ENCODE measurements at places on chromosomes 1 and 21.
A peak's percentile ranks its signal among the peaks of the same experiment; 100 is the strongest.

DNA sequence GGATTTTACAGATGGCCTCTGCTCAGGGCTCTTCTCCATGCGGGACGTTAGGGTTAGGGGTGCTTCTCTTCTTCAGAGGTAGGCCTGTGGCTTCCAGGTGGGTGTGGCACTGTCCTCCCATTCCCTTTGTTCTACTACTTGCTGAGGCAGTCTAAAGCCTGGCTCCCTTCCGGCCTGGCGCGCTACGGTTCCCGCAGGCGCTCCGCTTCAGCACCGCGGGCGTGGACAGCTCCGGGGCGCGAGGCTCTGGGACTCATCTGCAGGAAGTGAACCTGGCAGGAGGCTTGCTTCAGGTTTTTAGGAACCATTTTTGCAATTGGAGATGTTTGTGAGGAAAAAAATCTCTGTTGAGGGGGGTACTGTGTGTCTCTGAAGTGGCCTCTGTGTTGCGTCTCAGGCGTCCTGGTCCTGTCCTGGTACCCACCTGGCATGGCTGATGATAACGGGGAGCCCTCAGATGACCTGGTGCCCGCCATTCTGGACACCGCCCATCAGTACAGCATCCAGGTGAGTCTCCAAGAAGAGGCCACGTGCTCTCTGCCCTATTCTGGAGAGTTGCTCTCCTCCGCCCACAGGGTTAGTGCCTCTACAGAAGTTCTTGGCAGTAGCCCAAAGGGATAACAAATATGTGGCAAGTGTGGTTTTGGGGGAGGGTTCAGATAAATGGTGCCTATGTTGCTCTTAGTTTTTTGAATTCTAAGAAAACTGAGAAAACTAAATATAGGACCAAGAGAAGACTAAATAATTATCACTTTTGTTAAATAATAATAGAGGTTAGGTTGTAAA lies 1.9 kb downstream of the MANEAL start:
- H3K4me3 ChIP-seq: peak overlapping the region; percentile 72
- H3K27ac ChIP-seq: no peak overlapping the region
- H3K27me3 ChIP-seq: peaks cover 15% of the 10 kb centered on the region
- peaks cover 23% of the 10 kb centered on the region for H3K4me1 ChIP-seq
- no peaks in the 10 kb centered on the region for H3K36me3 ChIP-seq

DNA sequence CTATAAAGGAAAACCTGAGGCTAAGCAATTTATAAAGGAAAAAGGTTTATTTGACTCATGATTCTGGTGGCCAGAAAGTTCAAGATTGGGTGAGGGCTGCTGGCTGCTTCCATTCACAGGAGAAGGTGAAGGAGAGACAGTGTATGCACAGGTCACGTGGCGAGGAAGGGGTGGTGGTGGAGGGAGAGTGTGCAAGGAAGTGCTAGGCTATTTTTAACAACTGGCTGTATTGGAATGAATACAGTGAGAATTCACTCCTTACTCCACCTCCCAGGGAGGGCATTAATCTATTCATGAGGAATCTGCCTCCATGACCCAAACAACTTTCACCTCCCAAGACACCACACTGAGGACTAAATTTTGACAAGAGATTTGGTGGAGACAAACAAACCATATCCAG lies 51.0 kb downstream of the SYDE2 start:
- H3K4me3 ChIP-seq: no peak overlapping the region
- no peak for DNase-seq
- H3K4me1 ChIP-seq: peaks cover 36% of the 10 kb centered on the region

GRCh38 chr1:47709872-47710231 lies 272.0 kb downstream of the FOXD2 start:
- no peak for DNase-seq
- peaks cover 100% of the 10 kb centered on the region for H3K27me3 ChIP-seq
- peaks cover 30% of the 10 kb centered on the region for H3K4me1 ChIP-seq
- peak overlapping the region; percentile 64 for H3K4me3 ChIP-seq

DNA sequence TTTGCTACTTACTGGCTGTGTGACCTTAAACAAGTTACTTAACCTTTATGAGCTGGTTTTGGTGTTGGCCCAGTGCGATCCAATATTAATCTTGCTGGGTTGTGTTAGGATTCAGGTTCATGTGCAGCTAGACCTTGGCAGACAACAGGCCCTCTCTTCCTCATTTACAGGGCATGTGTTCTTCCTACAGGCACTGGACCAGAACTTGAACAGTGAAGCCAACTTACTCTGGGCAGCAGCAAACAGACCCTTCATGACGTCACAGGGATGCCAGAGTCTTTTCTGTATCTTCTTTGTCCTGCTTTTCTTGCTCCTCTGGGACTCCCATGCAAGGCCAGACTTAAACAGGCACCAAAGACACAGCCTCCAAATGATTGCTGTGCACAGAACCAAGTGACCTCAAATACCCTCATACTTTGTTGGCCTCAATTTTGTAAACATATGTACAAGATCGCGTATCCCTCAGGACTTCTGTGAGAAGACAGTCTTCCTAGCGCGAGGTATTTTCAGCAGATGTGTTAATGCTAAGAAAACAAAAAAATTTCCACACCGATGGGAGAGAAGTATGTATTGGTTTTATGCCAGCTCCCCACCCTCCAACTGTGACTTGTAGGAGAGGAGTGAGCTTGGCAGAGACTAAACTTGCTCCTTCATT lies 73.7 kb downstream of the URB2 start:
- peaks cover 16% of the 10 kb centered on the region for H3K4me1 ChIP-seq
- H3K36me3 ChIP-seq: no peaks in the 10 kb centered on the region
- H3K27me3 ChIP-seq: no peaks in the 10 kb centered on the region
- peak overlapping the region; percentile 23 for H3K27ac ChIP-seq

DNA sequence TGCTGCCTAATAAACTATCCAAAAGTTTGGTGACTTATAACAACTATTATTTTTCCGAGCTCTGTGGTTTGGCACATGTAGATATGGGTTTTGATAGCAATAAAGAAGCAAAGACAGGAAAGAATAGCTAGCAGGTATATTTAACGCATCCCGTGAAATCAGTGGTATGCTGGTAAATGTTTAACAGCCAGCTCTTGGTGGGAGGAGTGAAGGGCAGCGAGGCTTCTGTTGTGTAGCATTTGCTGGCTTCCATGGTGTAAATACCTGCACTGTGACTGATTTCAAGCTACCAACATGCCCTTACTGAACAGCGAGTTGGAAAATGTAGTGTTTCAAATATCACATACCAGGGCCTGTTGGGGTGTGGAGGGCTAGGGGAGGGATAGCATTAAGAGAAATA lies 291.0 kb downstream of the PRDM2 start:
- H3K4me1 ChIP-seq: no peaks in the 10 kb centered on the region
- DNase-seq: no peak
- no peak overlapping the region for H3K27ac ChIP-seq
- H3K36me3 ChIP-seq: no peaks in the 10 kb centered on the region
